Stomach (tissue), 19 donors: ENCODE measurements at places on chromosomes 13 and 19.

GRCh38 chr13:27965343-27965739 is 3.8 kb downstream of the CDX2 start:
- no peak for DNase-seq

GRCh38 chr13:21395953-21396352 is 63.1 kb downstream of the ZDHHC20 start:
- DNase-seq: no peak

DNA sequence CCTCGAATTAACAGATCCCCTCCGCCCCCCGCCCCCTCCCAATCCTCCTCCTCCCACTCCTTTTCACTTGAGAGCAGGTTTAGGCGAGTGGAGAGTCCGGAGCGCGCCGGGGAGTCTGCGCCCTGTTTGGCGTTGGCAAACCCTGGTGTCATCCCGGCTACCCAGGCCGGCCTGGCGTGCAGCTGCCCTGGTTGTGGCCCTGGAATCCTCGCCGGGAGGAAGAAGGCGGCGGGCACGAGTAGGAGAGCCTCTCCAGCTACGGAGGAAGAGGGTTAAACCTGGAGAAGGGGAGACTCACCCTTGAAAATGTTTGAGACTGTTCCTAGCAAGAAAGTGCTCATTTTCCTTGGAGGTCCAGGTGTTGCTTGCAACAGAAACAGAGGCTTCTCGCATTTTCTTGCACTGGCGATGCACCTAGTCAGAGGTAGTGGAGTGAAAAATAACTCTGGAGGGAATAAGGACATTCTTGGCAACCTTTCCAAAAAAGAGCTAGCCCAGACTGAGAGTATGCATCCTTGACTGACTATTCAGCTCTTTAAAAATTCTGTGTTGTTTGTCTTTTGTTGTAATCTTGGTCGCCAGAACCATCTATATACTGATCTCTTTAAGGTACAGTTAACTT is 1.3 kb upstream of the SOX21 start:
- peak; percentile 6 for DNase-seq

GRCh38 chr19:33132425-33132824 is 511 bp downstream of the WDR88 start:
- DNase-seq: no peak

- no peak for DNase-seq
Observed at GRCh38 chr13:28741084-28741491, 22.3 kb upstream of the SLC46A3 start.

DNA sequence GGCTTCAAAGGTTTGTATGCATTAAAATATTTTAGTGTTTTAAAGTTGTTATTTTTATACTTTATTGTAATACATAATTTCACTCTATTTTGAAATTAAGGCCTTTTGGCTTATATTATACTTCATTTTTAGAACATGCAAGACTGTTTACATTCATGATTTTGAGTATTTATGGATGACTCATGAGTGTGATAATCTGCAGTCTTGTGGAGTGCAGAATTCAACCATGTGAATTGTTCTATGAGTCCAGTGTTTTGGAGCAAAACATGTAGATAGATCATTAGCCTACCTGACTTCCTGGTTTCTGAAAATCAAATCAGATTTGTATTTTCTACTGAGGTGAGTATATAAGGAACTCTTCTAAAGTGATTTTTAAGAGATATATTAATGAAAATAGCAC is 241.8 kb downstream of the PCCA start:
- no peak for DNase-seq

DNA sequence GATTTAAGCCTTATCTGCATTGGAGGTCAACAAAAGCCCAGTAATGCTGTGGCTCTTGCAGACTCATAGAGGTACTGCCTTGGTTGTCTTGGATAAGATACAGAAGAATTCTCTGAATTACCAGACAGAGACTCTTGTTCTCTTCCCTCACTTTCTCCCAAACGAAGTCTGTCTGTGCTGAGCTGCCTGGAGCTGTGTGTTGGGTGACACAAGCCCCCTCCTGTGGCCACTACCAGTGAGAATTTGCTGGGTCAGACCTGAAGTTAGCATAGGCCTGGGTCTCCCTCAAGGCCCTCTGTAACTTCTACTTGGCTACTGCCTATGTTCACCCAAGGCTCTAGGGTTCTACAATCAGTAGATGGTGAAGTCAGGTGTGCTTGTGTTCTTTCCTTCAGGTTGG is 413.0 kb downstream of the PCDH20 start:
- no peak for DNase-seq

DNA sequence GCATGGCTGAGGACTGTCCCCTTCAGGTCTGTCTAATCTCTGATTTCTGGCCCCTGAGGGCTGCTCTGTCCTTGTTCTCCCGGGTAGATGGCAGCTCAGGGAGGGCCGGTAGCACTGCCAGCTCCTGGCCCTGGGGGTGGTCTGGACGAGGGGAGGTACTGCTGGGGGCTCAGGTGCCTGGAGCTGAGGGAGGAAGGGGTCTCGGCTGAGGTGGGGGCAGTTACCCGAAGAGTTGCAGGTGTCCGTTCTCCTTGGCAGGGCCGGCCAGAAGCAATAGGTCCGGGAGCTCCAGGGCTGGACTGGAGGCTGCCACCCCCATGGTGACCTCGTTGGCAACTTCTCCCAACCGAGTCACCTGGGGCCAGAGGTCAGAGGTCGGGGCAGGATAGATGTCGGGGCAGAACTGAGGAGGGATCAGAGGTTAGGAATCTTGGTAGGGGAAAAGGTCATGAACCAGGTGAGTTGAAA is 1.2 kb upstream of the EMC10 start:
- DNase-seq: no peak

DNA sequence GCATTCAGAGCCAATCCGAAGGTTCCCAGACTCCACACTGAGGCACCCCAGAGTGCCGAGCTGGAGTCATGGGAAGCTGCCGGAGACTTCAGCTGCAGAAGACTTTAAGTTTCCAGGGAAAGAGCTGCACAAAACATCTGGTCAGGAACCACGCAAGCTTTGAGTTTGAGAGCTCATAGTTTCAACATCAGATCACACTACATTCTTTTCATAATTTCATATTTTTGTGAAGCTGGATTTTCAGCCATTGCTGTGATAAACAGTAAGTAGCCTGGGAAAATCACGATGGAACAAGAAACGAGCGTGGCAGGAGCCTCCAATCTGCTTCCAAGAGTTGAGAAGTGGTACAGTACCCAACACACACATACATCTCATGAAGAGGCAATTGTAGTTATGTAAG is 25.5 kb upstream of the ATP12A start:
- DNase-seq: no peak

GRCh38 chr13:101552786-101553185 is 100.3 kb downstream of the ITGBL1 start:
- no peak for DNase-seq

GRCh38 chr13:64538711-64539110 is 2691.4 kb downstream of the PCDH9 start:
- no peak for DNase-seq

- no peak for DNase-seq
Observed at GRCh38 chr13:103255587-103256301, 189.5 kb upstream of the SLC10A2 start.

DNA sequence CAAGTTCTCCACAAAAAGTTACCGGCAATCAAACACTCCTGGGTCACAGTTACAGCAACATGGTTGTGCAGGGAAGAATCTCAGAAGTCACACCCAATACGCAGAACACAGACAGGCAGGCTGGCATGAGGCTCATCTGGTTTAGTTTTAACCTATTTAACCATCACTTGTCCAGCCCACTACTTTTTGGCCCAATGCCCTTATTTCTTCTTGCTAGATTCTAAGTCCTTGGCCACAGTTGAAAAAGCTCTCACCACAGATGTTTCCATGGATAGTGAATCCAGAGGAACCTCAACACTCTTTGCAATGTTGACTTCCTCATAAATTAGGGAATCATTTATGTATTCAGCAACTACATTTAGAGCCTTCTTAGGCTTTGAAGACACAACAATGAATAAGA is 50.7 kb upstream of the FNDC3A start:
- DNase-seq: no peak

DNA sequence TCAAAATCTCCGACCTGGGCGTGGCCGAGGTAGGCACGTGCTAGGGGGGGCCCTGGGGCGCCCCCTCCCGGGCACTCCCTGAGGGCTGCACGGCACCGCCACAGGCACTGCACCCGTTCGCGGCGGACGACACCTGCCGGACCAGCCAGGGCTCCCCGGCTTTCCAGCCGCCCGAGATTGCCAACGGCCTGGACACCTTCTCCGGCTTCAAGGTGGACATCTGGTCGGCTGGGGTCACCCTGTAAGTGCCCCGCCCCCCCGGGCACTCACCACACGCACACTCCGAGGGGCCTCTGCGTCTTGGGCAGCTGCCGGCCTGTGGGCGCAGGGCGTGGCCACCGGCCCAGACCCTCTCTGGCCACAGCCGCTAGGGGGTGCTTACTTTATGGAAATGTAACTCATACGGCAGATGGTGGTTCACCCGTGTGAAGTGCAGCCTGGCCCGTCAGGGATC is 14.9 kb downstream of the STK11 start:
- DNase-seq: no peak

DNA sequence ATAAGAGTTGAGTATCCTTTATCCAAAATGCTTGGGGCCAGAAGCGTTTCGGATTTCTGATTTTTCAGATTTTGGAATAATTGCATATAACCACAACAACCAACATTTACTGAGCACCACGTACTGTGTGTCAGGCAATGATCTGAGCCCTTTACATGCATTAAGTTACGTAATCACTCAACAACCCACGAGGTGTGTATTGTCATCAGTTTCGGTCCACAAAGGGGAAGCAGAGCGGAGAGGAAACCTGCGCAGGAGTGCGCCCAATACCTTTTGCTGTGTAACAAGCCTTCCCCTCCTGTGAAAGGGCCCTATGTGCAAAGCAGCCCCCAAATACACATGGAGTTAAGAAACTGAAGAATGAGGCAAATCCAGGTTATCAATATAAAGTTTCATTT is 20.7 kb upstream of the NLRP12 start:
- peak; percentile 15 for DNase-seq

GRCh38 chr13:91767651-91768050 is 369.2 kb downstream of the GPC5 start:
- DNase-seq: no peak

DNA sequence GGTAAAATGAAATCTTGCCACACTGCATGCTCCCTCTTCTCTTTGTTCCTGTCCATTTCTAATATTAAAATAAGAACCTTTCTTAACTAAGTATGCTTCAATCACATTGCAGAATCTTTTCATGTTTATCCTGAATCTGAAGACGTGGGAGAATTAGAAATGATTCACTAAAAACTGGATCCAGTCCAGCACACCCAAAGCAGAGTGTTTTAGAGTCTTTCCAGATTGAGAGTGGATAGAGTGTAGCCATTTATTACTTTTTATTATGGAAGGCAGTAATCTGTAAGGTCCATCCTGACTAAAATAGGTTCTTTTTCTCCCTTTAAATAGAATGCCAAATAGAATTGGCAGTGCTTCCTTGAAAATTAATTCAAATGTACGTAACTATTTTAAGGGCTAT is 453.5 kb downstream of the TDRD3 start:
- DNase-seq: no peak

DNA sequence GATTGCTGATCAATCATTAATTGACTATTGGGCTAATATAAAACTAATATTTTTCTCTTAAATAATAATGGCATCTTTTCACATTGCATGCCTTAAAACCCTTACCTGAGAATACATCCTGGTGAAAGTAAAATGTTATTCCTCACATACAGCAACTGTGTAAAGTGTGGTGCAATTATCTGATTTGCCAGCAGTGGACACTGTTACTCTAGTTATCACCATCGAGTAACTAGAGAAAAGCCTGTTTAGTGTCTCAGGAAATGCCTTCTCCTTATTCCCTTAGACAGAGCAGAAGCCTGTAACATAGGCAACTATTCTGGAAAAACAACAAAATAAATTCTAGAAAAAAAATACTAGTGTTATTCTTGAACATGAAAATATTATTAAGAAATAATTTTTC is 459.8 kb downstream of the FGF14 start:
- peak; percentile 79 for DNase-seq

GRCh38 chr19:23996549-23996948 is 81.9 kb downstream of the ZNF726 start:
- DNase-seq: no peak

GRCh38 chr19:49287141-49287770 is 37.7 kb downstream of the SLC6A16 start:
- DNase-seq: no peak

DNA sequence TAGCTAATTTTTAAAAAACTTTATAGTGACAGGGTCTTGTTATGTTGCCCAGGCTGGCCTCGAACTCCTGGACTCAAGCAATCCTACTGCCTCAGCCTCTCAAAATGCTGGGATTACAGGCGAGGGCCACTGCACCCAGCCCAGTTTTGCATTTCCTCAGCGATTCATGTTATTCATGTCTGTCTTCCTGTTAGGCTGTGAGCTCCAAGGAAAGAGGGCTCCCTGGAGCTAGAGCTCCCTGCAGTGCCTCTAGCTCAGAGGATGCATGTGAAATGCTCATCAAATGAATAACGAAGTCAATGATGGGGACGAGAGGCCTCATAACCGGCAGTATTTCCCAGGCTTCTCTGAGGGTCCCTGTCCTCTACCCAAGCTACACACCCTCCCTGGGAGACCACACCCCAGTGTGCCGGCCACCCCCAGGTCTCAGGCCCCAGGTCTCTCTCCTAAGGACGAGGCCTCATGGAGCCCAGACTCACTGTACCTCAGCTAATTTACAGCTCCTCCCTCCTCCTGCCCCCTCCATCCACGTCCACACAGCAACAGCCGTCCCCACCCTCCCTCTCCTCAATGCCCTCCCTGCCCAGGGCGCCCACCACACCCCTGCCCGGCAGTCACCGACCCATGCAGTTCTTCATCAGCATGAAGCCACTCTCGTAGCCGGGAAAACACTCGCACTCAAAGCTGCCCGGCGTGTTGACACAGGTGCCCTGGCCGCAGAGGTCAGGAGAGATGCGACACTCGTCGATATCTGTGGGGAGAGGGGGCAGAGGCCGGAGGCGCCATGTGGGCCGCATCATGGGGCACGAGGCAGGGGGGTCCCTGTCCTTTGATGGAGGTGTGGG is 28.5 kb downstream of the FBN3 start:
- DNase-seq: no peak

DNA sequence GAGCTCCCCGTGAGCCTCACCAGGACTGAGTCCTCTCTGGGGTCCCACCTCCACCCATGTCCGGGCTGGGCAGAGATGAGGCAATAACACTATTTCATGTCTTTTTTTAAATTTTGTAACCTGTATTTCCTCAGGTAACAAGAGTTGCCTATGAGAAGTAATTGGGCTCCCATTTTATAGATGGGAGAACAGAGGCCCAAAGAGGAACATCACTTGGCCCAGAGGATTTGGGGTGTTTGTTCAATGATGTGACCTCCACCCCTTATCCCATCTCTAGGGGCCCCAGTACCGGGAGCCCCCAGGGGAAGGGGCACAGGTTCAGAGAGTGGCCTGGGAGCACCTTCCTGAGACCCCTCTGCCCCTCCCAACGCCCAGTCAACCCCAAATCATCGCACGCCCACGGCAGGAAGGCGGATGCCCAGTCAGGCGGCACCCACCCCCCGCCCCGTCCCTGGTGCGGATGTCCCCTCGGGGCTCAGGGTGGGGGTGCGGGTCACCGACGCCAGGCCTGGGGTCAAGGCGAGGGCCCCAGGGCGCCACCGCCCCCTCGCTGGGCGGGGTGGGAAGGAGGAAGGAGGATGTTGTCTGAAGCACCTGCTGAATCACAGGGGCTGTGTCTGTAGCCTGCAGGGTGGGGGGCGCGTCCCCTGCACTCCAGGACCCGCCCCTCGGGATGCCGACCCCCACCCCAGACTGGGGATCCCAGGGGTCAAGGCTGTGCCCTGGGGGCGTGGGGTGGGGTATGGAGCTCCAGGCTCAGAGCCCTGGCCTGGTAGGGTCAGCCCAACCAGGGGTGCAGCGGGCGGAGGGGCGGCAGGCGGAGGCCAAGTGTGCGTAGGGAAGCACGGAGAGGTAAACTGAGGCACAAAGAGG is 9.0 kb upstream of the CIRBP start:
- DNase-seq: peak; percentile 73
